ENCODE measurements at places on chromosomes 12 and 14. TPM values are rescaled to one million over a fixed set of nuclear protein-coding genes. Genes with fewer than 3 reads are reported as not detected.

- DNase-seq, result no peak
Observed at GRCh38 chr14:20866963-20867362, 24.2 kb upstream of the RNASE3 start.

DNA sequence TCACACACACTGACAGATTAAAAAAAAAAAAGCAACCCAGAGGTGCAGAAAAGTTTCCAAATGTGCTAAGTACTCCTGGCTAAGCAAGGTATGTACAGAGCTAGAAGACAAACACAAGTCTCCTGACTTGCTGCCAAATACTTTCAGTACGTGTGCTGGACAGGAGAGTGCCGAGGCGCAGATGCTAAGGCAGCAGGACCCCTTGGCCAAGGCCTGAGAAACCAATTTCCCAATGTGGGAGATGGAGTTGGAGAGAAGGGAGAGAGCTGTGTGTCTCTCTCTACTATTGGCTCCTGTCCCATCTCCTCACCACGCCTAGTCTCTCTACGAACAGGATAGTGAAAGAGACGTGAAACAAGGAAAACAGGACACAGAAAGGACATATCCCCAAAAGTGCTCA lies 5.3 kb downstream of the SPRYD3 start:
- no peak for DNase-seq

DNA sequence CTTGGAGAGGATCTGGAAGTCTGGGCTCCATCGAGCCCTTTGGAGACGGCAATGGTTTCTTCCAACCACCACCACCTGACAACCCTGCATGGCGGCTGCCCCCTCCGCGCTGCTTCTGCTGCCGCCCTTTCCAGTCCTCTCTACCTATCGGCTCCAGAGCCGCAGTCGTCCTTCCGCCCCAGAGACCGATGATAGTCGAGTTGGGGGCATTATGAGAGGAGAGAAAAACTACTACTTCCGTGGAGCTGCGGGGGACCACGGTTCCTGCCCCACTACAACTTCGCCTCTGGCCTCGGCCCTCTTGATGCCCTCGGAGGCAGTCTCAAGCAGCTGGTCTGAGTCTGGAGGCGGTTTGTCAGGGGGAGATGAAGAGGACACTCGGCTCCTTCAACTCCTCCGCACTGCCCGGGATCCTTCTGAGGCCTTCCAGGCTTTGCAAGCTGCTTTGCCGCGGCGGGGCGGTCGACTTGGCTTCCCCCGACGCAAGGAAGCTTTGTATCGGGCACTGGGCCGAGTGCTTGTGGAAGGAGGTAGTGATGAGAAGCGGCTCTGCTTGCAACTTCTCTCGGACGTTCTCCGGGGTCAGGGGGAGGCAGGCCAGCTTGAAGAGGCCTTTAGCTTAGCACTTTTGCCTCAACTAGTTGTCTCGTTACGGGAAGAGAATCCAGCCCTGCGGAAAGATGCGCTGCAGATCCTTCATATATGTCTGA lies 499 bp downstream of the TOGARAM1 start:
- no peak for DNase-seq

GRCh38 chr12:517538-517937 lies 57.8 kb downstream of the B4GALNT3 start:
- no peak for DNase-seq

ATF7 gene
- 3.9 TPM for total RNA-seq

RNFT2 gene
- 10.9 TPM for total RNA-seq

DNA sequence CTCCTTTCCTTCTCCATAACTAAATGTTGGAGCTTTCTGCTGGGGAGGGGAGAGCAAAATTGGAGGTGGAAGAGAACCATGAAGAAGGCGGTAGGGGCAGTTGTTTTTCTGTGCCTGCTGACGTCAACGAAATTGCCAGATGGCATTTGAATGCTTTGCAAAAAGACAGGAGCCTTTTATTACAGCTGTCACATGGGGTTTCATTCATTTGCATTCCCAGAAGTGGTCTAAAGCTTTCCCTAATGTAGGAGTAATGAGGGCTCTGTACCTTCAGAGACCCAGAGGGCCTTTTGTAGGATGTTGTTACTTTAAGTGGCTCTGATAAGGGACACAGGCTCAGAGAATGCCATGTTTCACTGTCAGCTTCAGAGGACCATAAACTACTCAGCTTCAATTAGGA lies 107.1 kb upstream of the SLCO1C1 start:
- no peak for DNase-seq

DNA sequence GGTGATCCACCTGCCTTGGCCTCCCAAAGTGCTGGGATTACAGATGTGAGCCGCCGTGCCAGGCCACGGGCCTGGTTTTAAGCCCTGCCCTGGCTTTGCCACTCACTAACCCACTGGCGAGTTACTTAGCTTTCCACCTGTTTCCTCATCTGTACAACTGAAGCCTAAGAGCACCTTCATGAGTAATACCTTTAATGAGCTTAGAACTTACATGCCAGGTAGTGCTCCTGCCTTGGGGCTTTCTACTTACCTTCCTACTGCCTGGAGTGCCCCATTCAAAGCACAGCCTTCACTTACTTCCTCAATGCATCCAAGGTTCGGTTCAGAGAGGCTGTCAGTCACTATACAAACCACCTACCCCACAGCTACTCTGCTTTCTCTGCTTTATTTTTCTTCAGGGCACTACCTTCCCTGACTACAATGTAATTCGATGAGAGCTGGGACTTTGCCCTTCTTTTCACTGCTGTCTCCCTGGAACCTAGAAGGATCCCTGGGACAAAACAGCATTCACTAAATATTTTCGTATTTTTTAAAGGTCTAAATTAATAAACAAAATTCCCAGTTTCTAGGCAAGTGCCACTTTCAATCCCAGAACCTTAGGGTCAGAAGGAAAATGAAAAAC lies 13.8 kb downstream of the ZCCHC8 start:
- no peak for DNase-seq

DNA sequence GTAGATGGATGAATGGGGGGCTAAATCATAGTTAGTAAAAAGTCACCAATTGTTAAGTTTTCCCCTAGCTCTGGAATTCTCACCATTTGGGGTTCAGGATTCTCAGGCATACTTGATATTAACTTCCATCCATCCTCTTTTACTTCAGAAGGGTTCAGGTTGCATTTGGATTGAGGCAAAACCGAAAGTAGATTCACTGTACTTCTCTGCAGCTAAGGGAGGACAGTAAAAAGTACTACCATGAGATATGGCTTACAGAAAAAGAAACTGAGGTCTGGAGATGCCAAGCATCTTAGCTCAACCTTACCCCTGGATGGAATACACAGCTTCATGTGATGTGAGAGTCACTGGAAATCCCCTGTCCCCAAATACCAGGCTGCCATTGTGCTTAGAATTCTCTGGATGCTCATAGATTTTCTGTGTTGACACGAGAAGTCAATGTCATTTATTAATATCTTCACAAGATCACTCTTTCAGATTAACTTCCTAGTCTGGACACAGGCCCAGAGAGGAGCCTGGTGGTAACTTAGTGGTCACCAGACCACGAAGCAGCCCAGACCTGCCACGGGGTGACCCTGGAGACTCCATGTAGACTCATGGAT lies 87.1 kb downstream of the SSPN start:
- DNase-seq, result no peak

- no peak for DNase-seq
Observed at GRCh38 chr12:130401703-130402102, 64.0 kb downstream of the PIWIL1 start.

OR10P1 gene
- total RNA-seq, result not detected

DNA sequence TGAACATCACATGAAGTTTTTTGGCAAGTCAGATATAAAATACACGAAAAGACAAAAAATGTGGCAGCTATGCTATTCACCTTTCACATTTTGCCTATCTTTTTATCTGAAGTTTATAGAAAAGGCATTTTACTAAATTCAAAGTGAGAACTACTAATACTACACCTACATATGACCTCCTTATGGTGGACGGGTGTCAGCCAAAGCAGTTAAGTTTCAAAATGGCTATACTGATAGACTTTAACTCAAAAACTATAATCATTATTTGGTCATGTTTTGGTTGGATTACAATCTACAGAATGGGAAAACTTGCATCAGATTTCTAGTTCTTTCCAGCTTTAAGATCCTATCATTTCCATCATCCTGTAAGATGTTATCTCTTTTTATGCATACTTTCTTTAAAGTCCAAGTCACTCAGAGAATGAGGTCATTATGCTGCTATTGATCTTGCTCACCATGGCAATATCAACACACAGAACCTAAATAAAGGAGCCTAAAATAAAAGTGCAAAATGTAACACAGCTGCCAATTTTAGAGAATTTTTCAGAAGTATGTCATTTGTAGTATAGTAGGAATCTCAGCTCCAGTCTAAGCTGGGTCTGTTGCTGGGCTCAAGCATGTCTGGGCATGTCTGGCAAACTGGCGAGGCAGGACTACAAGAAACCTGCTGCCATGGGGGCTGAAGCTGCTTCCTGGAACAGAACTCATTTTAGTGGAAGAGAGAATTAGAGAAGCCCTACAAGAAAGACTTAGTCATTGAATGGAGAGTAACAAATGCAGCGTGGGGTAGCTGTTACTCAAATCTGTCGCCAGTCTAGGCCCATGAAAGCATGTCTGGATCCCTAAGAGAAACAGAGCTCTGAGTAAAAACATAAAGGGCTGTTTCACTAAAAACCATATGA lies 7.6 kb upstream of the AEBP2 start:
- DNase-seq, result no peak

TMEM132D gene
- total RNA-seq, result not detected

- DNase-seq, result no peak
Observed at GRCh38 chr14:63357841-63358240, 39.1 kb upstream of the GPHB5 start.

IAPP gene
- total RNA-seq, result not detected

ADIPOR2 gene
- total RNA-seq, result 17.9 TPM

SLC38A6 gene
- 38.1 TPM for total RNA-seq

KERA gene
- not detected for total RNA-seq

GRCh38 chr12:127383281-127383680 lies 883.7 kb upstream of the TMEM132C start:
- peak; percentile 79 for DNase-seq

DNA sequence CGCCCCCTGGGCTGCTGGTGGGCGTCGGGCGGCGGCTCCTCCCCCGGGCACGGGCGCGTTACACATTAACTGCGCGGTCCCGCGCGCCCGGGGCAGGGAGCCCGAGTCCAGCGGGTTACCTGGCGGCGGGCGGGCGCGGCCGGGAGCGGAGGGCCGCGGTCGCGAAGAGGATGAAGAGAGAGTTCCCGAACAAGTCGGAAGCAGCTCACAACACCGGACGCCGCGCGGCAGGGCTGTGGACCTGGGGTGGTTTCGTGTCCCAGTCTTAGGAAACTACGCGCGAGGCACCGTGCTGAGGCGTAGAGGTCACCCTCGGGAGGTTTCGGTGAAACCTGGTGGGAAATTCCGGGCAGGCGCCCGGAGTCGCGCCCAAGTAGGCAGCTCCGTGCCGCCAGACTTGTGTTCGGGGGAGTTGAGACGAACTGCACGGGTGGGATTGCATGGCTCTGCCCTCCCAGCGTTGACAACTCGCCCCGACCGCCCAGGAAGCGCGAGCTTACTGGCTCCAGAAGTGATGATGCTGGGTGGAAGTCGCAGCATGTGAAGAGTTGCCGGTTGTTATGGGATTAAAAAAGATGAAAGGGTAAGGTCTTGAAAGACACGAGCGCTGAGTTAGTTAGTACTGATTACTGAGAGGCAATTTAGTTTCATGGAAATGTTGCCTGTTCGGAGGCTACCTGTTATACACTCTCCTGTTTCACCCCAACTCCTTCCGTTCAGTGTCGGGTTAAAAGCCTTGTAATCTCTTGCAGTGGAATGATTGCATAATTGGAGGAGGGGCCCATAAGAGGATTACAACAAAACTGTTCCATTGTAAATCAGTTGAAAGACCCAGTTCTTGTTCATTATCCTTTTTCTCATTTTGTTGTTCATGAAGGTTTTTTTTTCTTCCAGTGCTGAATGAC lies 879 bp downstream of the RAB3IP start:
- peak; percentile 17 for DNase-seq

DNA sequence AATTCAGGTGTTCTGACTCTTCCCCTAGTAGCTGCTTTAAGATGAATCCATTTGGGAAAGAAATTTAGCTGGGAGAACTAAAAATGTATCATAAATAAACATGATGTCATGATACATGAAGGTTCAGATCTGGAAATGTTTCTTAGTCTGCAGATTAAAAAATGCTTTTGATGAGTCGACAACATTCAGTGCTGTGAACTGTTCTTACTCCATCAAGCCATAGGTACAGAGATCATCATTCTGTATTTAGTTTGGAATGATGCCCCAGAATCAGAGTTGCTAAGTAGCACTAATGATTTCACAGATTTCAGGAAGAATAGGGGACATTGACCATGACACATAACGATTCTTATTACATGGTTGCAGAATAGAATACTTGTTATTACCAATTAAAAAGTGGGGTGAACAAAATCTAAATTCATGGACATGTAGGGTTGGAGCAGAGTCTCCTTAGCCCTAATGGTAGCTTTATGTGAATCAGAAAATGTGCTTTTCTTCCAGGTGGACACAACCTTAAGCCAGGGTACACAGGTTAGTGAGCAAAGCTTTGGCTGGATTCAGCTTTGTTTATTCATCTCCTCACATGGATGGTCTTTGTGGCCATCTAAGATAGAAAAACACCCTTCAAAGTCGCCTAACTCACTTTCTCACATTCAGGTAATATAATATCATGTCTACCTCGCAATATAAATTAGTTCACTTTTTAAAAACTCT lies 205.4 kb upstream of the SEL1L start:
- DNase-seq, result no peak

RFX4 gene
- total RNA-seq, result not detected

GRCh38 chr12:51846271-51846691 lies 2.2 kb downstream of the FIGNL2 start:
- DNase-seq, result no peak

SLC6A15 gene
- total RNA-seq, result not detected

GALNT6 gene
- total RNA-seq, result 38.0 TPM

- no peak for DNase-seq
Observed at GRCh38 chr12:33703221-33703620, 263.6 kb upstream of the SYT10 start.

- DNase-seq, result no peak
Observed at GRCh38 chr12:130421896-130422295, 84.2 kb downstream of the PIWIL1 start.

- DNase-seq, result no peak
Observed at GRCh38 chr12:45279931-45280830, 64.3 kb downstream of the ANO6 start.

DNA sequence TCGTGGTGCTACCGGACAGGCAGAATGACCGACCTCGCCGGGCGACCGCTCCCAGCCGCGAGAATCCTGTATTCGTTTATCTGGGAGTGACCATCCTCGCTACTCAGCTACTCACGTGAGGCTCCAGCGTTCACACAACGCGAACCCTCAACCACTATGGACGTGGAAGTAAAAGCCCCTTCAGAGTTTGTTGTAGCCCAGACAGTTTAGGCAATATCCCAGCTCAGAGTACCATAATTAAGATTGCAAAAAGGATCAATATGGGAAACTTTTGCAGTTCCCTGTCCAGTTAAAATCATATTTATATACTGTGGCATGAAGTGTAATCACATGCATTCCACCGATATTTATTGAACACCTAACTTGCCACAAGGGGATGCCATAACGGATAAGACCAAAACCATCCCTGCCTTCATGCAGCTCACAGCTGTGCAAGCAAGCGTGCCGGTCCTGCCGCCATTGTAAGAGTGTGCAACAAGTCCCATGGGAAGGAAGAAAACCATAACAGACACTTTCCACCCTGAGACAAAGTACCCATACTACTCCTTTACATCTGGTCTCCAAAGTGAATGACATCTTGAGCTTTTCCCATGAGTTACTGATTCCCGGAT lies 938 bp upstream of the MAX start:
- DNase-seq, result no peak

GRCh38 chr12:111773801-111774551 lies 7.2 kb downstream of the ALDH2 start:
- DNase-seq, result peak; percentile 47

FGF6 gene
- total RNA-seq, result not detected

PYGL gene
- total RNA-seq, result 61.2 TPM

SLC24A4 gene
- not detected for total RNA-seq

MEG3 gene
- total RNA-seq, result not detected
